ENCODE measurements at places on chromosomes 7 and 10.

DNA sequence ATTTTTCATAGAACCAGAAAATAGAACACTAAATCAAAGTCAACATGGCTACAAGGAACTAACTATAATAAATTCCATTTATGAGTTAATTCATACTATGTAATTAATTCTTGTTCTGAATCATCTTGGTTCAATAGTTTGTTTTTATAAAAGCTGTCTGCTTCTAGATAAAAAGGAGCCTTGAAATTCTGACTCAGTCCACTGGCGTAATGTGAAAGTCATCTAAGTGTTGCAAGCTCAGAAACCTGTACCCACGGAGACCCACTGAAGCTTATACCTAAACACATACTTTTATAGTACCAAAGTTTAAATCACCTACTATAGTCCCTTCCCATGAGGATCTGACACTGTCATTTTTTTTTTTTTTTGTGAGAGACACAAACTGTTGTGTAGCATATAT lies 489.4 kb downstream of the SEMA3D start:
- DNase-seq: no peak

- no peak for DNase-seq
Measured at GRCh38 chr7:121420976-121421375, 24.9 kb upstream of the FAM3C start.

DNA sequence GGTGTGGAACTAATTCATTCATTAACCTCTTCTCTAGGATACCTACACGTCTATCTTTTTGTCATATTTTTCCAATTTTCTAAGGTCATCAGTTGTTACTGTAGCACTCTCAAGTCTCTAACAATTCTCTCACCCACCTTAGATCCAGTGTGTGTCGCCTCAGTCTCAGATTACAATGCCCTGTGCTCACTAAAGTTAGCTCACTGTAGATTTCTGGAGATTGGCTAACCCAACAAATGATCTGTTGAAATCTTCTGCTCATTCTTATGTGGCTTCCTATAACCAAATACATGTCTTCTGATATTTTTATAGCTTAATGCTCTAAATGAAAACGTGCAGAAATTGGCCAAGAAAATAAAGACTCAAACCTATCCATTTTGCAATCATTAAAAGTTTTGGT lies 142.6 kb downstream of the SLC25A13 start:
- DNase-seq: no peak

GRCh38 chr10:31419394-31420063 lies 100.5 kb downstream of the ZEB1 start:
- DNase-seq: no peak

DNA sequence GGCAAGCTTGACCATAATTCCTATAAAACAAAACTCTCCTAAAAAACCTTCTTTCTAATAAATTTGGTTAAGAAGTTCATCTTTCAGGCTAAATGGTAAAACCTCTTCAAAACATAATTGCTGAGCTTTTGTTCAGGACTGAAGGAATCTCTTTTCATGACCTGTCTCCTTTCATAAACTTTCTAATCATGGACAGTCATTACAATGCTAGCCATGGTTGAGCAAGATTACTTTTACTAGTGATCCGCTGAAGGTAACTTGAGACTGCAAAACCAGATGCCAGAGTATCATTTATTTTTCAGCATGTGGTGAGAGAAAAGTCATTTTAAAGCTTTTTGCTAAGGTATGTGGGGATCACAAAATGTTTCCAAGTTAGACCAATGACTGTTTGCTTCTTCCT lies 186.4 kb upstream of the RHOBTB1 start:
- no peak for DNase-seq

Measured in GM20000 (cell line).